ENCODE measurements at places on chromosomes 2 and 18.
A peak's percentile ranks its signal among the peaks of the same experiment; 100 is the strongest.

- no peak for DNase-seq
Measured at GRCh38 chr2:135818937-135819610, 17.9 kb downstream of the LCT start.

DNA sequence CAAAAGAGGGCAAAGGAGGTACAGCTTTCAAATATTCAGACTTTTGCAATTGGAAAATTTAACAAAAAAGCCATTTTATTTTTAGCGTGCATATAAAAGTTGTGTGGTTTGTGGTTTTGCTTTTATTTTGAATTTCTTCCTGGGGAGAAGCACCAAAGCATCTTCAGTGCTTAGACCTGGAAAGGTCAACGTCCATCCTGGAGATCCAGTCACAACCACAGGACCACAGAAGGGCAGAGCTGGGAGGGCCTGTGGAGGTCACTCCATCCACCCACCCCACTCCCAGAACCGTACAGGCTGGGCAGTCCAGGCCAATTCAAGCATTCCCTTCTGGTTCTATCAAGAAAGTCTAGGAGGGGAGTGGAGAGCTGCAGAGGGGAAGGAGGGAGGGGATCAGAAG is 43.8 kb downstream of the MPHOSPH10 start:
- no peak for DNase-seq

DNA sequence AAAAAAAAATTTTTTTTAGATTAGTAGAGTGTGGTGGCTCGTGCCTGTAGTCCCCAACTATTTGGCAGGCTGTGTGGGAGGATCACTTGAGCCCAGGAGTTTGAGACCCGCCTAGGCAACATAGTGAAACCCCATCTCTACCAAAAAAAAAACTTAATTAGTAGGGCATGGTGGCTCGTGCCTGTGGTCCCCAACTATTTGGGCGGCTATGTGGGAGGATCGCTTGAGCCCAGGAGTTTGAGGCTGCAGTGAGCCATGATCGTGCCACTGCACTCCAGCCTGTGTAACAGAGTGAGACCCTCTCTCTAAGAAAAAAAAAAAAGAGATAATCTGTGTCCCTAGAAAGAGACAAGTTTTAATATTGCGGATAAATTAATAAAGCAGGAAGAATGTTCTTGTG is 8.8 kb downstream of the GPR55 start:
- DNase-seq = no peak

DNA sequence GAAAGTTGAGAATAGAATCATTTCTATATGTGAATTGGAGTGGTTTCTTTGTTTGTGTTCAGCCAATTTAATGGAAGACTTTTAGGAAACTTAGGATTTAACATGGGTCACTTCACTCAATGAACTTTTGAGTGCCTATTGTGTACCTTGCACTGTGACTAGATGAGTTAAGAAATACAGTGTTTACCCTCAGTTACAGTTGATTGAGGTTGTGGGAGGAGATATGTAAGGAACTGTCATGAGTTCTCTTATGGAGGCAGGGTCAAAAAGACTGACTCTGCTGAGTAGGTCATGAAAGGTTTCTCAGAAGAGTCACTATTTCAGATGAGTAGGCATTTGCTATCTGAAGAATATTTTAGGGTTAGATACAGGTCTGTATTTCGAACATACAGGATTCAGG is 98.6 kb downstream of the RAB3GAP1 start:
- DNase-seq = no peak

GRCh38 chr18:80247393-80247841 is at the start of gene PARD6G:
TSS of gene PARD6G (minus strand) at chr18:80247514. CDS start at chr18:80247348, 166 bp downstream.
- peak; percentile 39 for DNase-seq

GRCh38 chr2:27282892-27283291 is 663 bp downstream of the TRIM54 start:
- DNase-seq = no peak

DNA sequence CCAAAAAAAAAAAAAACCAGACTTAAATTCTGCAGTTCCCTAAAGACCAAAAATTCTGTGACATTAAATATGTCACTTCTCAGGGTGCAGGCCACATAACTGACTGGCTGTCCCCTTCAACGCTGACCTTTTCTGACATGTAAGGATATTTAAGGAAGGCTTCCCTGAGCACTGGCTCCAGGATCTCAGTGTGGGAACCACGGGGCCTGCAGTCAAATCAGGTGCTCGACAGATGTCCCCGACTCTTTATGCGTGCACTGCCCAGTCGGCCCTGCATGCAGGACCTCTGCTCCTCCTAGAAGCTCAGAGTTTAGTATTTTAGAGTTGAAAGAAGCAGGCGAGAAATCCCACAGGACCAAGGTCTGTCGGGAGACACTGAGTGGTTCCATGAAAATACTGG is 69.4 kb upstream of the POMC start:
- no peak for DNase-seq

GRCh38 chr2:4168834-4169233 is 465.5 kb downstream of the DCDC2C start:
- DNase-seq = no peak

DNA sequence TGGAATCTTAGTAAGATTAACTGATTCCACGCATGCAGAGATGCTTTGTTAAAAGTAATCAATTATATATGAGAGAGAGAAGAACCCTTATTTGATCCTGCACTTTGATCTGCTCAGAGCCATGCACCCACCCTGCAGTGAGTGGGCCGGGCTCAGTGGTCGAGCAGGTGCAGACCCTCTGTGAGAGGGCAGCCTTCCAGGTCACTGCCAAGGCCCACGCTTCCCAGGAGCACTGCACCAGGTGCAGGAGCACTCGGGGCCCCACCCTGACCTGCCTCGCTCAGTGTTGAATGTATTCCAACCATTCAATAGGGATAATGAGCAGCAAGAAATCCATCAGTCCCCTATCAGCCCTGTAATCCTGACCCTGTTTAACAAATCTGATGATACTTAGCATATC is 126.9 kb downstream of the TMEM200C start:
- DNase-seq = no peak

- DNase-seq = no peak
Measured at GRCh38 chr18:45408218-45408617, 207.1 kb upstream of the SLC14A2 start.

- no peak for DNase-seq
Measured at GRCh38 chr2:205020673-205021072, 475.4 kb downstream of the PARD3B start.

DNA sequence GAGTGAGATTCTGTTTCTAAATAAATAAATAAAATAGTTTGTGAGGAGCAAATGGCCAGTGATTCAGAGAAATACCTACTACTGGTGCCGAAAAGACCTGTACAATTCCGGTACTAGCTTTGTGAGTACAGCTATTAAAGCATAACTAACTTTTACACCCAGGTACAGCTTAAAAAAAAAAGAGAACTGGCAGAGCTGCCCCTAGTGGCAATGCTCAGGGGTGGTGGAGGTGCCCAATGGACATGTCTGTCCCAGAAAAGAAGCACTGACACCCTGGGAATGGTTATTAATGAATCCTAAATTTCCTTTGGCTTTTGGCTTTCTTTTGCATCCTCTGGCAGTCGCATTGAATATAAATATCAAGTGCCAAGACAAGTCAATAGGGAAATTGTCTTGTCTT is 87.0 kb downstream of the LIPG start:
- DNase-seq = no peak

DNA sequence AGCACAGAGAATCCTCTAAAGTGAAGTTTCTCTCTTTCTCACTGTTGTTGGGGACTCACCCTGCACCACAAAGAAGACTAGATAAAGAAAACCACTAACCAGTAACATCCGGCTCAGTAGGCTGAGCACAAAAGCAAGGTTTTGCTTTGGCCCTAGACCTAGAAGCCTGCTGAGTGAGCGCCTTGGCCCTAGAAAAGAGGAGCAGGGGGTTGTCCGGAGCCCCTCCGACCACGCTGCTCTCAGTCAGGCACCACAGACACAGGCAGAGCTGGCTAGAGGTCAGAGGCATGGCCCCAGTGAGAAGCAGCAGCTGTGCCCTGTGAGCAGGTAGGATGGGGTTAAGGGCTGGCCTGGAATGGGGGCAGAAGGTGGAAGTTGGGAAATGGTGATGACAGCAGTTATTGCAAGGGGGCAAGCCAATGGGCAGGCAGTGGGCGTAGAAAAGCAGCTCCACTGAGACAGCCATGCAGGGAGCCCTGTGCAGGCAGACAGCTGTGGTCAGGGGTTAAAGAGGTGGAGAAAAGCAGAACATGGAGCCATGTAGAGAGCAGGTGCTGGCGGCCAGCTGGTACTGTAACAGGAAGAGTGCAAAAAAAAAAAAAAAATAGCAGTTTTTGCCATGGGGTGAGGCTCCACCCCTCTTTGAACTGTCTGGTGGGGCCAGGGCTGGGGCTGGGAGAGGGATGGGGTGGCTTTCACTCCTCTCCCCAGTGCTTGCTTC is 36.9 kb upstream of the SLC14A1 start:
- DNase-seq = peak; percentile 44

DNA sequence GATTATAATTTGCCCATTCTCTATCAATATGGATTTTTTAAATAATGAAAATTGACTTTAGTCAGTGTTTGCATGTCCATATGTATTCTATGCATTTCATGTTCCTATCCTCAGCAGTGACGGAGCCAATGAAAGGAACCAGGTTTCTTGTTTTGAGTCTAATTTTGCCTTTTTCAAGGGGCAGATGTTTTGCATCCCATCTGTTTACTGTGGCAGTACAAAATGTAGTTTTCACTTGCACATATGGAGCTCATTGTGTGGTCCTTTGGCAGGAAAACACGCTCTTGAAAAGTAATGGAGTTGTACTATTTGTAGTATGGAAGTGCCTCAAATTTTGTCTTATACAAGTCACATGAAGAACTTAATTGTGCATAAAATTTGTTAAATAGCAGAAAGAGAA is 127.8 kb downstream of the AGPS start:
- no peak for DNase-seq

- DNase-seq = no peak
Measured at GRCh38 chr2:241344925-241345651, 11.0 kb upstream of the FARP2 start.

- DNase-seq = no peak
Measured at GRCh38 chr2:96887493-96888012, 17.7 kb upstream of the SEMA4C start.

DNA sequence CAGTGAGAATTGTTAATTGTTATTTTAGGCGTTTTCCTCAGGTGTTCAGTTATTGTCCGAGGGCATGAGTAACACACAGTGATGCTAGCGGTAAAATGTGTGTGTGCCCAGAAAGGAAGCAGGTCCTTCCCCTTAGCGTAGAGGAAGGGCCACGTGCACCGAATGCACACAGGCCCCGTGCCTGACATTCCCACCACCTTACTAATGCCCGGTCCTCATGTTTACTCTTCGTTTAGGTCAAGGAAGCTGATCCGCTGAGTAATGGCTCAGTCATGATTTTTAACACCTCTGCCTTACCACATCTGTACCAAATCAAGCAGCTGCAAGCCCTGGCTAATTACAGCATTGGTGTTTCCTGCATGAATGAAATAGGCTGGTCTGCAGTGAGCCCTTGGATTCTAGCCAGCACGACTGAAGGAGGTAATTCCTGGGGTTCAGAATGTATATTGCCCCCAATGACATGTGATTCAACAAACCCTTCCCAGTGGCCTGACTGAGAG is 76.7 kb downstream of the MERTK start:
- no peak for DNase-seq

- no peak for DNase-seq
Measured at GRCh38 chr2:167935803-167936110, 311.6 kb downstream of the STK39 start.

DNA sequence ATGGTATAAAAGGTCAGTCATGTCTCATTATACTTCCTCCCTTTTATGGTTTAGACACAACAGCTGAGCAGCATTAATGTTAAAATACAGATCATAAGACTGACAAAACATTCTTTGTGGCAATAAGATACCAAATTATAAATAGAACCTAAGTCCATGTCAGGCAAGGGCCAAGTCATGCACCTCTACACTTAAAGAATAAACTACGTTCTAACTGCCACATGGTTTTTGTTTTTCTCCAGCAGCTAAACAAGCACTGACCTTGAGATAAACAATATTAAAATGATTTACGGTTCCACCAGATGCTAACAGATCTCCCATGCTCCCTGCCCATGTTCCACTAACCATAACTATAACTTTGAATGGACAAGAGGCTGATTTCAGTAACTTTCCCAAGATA is 368.6 kb upstream of the TFPI start:
- DNase-seq = no peak

DNA sequence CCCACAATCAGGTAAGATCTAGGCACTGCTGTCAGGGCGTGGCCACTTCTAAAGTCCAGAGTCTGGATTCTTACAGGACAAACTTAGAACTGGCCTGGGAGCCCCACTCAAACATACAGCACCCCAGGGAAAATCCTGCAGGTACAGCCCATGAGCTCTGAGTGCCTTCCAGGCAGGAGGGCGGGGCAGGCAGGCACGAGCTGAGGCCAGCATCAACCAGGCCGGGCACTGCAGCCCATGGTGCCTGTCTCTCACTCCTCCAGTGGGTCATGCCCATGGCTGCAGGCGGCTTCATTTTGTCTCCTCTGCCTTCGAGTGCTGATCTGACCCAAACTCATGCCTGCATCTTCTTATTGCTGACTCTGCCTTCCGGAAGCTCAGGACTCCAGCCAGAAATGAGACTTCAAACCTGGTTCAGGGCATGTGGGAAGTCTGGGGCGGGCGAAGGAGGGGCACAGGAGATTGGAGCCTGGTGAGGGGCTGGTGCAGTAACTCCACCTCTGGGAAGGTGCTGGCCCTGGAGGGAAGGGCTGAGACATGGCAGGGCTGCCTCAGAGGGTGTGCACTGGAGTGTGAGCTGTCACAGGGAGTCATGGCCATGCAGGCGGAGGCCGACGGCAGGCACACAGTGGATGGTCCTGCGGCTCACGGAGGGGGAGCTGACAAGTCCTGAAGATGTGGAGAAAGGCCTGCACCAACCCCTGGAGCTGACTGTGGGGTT is 40.5 kb downstream of the HS6ST1 start:
- no peak for DNase-seq

DNA sequence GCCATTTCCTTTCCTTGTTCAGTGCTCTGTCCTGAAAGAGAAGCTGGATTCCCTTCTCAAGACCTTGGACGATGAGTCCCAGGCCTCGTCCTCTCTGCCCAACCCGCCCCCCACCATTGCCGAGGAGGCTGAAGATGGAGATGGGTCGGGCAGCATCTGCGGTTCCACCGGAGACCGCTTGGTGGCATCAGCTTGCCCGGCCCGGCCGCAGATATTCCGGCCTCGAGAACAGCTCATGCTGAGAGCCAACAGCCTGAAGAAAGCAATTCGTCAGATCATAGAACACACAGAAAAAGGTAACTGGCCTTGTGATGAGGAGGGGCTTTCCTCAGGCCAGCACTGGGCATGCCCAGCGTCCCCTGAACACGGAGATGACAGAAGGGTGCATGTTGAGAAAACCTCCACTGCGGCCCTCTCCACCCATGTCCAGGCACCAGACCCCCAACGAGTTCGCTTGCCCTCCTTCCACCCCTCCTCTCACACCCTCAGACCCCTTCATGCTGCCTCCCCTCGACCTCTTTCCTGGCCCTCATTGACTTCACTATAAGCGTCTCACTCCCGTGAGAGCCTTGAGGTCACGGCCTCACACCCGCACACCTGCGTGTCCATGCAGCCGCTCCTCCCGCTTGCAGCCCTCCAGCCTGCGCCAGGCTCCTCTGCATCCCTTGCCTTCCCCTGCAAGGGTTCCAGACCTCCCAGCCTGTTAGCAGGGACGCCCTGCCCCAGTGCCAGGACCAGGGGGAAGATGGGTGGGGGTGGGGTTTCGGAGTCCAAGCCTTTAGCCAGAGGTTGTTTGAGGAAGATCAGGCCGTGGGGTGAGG is 95.0 kb downstream of the DGKD start:
- peak; percentile 25 for DNase-seq

GRCh38 chr2:1584691-1585485 is 159.4 kb downstream of the PXDN start:
- DNase-seq = no peak

GRCh38 chr2:162056796-162057399 is 17.1 kb downstream of the DPP4 start:
- no peak for DNase-seq

GRCh38 chr2:133774654-133775015 is 206.4 kb upstream of the NCKAP5 start:
- DNase-seq = no peak

All from activated CD4-positive, CD25-positive, alpha-beta regulatory T cell treated with anti-CD3 and anti-CD28 coated beads, Interleukin-2, amount 50 U/mL, for 72 hours (primary cell).